NCI-H1092 treated with DMSO at 0.1 percent for 48 hours (cell line): ENCODE measurements at places on chromosomes 7 and 10.

DNA sequence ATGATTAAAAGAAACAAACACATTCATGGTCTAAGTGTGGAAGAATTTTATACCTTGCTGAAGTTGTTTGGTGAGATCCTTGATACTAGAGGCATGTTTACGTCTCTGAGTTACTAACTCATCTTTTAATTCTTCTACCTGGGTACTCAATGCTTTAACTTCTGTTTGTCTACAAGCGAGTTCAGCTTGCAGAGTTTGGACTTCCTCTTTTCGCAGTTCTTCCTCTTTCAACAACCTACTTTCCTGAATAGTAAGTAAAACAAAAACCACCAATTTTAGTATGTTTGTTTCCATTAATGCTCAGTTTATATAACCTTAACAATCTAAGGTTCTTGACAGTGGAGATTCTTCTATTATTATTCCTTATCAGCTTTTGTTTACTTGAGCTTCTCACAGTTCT, 42.9 kb downstream of the CCDC186 start:
- DNase-seq: no peak

GRCh38 chr7:96088579-96088978, 233.3 kb downstream of the SLC25A13 start:
- peak; percentile 20 for DNase-seq

DNA sequence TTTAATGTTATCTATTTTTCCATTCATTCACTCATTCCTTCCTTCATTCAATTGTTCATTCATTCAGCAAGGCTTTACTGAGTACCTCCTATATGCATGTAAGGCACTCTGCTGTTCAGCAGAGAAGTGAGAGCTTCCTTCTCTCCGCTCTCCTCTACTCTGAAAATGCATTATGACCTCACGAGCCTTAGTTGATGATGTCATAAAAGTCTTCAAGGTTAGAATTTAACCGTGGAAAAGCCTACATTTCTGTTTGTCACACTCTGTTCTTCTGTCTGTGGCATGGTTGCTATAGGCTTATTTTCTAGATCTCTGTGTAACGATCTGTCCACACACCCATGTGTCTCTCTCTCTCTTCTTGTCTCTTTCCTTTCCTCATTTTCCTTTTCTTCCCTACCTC, 17.1 kb downstream of the ODAD2 start:
- no peak for DNase-seq

DNA sequence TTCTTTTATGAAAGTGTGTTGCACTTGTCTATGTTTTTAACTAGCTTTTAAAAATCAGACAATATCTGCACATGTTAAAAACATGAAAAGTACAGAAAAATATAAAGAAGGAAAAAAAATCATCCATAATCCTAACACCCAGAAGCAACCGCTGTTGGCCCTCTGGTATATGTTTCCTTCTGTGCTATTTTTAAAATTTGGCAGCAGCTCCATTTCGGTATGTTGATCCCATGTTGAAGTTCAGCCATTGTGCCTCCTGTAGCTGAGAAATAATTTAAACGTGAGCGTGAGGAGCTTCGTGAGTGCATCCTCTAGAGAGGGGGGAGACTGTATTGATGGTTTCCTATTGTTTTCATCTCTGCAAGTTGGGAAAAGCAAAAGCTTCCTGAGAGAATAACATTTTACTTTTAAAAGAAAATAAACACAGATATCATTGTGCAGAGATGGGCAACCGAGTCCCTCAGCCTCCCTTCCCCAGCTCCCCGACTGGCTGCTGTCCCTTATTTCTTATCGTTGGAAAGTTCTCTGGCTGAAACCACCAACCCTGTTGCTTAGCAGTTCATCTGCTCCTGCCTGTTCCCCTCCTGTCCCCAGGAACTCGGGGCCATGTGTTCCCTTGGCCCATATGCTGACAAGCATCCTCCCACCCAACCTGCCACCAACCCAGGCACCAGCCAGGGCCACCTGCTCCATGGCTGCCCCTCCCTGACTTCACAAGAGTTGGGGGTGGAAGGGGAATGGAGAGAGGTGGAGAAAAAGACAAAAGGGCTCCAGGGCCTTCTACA, 499.1 kb upstream of the PODXL start:
- DNase-seq: no peak

GRCh38 chr7:100951172-100951571, 1.8 kb downstream of the MUC3A start:
- no peak for DNase-seq
